SIG-M5 (cell line): ENCODE measurements at places on chromosomes 3 and 15.

GRCh38 chr15:55780292-55780691, 37.3 kb upstream of the PRTG start:
- no peak for DNase-seq

DNA sequence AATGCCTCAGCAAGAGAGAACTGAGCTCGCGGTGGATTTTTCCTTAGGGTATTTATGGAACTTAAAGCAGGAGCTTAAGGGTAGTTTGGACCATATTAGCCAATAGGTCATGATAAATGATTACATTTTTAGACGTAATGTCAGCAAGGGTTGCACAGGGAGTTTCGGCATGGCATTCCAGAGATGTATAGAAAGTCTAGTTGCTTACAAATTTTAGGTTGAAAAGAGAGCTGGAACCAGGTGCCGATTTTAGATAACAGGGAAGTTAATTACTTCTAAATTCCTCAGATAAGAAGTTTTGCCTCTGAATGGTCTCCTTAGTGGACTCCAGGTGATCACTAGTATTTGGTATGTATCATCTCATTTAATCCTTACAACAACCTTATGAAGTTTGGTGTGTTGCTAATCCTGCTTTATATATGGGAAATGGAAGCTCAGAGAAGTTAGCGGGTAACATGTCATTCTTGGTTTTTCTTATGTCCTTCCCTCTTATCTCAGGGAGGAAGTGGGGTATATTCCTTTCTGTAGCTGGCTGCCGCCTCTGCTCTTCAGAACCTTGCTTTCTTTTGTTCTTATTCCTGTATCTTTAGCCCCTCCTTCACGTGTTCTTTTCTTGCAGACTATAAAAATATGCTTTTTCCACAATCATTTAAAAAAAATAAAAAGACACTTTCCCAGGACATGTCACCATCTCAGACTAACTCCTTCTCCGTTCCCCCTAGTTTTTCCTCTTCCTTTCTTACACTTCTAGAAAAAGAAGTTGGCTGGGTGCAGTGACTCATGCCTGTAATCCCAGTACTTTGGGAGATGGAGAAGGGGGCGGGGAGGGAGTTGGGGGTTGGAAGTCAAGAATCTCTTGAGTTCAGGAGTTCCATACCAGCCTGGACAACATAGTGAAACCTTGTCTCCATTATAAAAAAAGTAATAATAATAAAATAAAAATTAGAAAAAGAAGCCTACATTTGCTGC, 25.7 kb downstream of the IQGAP1 start:
- no peak for DNase-seq

DNA sequence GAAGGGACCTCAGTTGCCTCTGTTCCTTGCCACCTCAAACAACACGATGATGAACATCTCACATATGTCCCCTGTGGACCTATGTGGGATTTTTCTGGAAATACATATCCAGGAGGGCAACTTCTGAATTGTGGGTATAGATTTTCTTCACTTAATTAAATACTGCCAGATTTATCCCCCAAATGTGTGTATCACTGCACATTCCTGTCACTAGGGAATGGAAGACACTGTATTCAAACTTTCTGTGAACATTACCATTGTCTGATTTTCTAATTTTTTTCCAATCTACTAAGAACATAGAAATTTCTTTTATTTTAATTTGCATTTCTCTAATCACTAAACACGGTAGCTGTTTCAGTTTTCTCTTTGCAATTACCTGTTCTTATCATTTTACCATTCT, 102.0 kb upstream of the MRPS22 start:
- no peak for DNase-seq

- no peak for DNase-seq
Measured at GRCh38 chr3:190266913-190267290, 55.3 kb downstream of the CLDN1 start.

DNA sequence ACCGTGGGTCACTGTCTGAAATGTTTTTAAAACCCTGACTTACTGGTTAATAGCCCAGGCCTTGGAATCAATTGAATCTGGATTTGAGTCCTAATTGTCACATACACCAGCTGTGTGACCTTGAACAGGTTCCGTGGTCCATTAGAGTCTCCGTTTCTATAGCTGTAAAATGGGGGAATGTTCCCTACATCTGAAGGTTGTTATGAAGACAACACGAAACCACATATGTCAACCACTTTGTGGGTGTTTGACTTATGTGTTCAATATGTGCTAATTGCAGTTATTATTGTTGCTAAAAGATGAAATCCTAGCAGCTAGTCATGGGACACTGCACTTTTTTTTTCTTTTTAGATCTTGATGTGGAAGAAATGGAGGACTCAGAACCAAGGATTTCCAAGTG, 35.3 kb downstream of the ZBTB38 start:
- no peak for DNase-seq

- DNase-seq = no peak
Measured at GRCh38 chr3:54421943-54422342, 299.6 kb downstream of the CACNA2D3 start.

GRCh38 chr3:10173926-10174435, 9.3 kb downstream of the IRAK2 start:
- DNase-seq = no peak

DNA sequence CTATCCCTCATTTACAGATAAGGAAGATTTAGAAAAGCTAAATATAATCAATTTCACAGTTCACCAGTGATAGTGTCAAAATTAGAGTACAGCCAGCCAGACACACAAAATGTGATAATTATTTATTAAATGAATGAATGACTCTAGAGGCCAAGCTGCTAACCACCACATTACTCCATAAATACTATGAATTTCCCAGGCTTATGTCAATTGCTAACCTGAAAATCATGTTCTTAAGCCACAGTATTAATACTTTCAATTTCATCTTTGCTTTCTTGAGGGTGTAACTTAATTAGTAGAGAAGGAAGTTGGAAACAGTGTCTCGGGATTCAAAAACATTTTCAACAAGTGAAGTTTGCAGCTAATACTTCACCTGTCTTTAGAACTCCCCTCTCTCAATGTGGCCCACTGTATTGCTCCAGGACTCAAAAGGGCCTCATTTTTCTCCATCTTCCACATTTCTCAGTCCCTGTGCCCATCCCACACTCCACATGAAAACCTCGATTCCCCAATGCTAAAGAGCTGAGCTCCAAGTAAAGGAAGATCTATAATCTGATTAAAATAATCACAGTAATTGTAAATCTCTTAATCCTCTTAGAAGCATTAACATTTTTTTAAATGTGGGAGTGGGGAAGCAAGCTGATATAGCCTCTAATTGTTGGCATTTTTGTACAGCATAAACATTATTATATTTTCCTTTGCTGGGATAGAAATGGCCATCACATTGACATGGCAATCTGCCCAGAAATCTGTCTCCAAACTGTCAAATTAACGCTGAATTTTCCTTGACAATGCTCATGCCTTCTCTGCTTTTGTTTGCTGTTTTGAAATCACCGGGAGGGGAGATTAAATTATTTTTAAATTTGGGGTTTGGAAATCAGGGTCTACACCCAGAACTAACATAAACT, 765.1 kb downstream of the ROBO1 start:
- DNase-seq = no peak

DNA sequence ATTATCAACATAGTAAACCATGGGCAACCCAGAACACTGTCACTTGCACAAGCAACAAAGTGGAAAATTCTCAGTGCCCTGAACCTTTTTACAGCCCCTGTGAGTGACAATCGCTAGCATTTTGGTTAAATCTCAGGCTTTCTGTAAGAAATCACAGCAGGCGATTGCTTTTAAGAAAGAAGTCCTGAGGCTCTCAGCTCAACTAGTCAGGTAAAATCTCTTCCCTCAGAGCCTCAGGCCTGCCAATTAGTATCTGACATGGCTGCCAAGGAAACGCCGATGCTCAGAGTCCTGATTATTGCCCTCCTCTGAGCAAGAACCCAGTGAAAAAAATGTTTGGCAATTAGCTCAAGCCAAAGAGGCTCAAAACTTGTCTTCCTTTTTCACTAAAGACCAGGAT, 530.8 kb downstream of the DIPK2A start:
- DNase-seq = no peak

GRCh38 chr15:59237119-59237855, 30.6 kb downstream of the LDHAL6B start:
- DNase-seq = no peak

GRCh38 chr3:16118396-16118795, 56.1 kb upstream of the GALNT15 start:
- no peak for DNase-seq

DNA sequence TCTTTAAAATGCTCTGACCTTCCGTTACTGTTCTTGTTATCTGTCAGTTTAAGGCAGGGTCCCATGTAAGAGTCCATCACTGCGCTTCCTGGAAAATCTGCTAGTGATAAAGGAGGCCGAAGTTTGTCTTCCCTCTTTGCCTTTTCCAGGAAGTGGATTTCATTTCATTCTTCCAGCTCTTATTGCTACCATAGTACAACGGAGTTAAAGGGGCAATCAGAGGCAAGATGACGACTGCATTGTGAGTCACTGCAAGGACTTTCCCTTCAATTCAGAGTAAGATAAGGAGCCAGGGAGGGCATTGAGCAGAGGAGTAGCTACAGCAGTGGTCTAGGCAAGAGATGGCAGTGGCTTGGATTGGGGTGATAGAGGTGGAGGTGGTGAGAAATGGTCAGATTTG, 17.2 kb upstream of the DET1 start:
- no peak for DNase-seq

DNA sequence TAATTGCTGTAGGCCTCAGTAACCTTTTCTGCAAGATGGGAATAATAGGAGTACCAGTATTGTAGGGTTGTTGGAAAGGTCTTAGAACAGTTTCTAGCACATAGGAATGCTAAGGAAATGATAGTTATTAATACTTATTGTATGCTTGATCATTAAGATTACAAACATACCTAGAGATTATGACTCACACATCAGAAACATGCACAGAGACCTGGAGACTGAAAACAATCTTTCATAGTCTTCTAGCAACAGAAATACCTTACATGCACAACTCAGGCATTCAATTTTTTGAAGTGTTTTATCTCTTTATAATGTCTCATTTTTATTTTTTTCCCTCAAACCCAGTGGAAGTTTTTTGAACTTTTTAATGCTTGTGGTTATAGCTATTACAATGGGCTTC, 104.4 kb upstream of the ZBTB20 start:
- no peak for DNase-seq
